ENCODE measurements at places on chromosomes 5 and 9.

DNA sequence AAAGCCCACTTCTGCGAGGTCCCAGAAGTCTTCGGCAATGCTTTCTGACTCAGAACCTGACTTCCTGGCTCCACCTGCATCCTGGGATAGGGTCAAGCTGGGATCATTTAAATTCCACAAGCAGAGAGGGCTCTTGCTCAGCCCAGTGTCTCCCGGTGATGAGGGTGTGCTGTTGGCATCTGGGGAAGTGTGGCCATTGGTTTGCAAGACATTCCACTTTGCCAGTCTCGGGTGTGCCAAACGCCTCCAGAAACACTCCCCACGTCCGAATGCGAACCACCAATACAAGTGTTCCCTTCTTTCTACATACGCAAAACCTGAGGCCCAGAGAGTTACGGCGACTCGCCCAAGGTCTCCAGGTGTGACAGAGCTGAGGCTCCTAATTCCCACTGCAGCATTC lies 43.1 kb upstream of the FCN2 start:
- no peak for DNase-seq

DNA sequence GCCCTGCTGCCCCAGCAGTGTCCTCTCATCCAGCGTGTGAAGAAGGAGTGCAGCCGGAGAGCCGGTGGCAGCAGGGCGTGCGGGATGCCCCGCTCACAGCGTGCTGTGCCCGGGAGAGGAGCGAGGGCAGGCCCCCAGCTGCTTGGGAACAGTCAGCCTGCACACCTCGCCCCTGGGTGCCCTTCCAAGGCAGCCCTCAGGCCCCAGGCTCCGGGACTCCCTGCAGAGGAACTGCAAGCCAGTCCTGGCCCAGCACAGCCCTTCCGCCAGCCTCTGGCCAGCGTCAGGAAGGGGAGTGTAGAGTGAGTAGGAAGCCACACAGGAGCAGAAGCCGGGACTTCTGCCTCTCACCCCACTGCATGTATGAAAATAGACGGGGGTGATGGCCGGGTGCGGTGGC lies 43.5 kb downstream of the ADAMTS2 start:
- DNase-seq, result no peak

GRCh38 chr5:60540856-60541805 lies 158.8 kb downstream of the DEPDC1B start:
- DNase-seq, result peak; percentile 94

DNA sequence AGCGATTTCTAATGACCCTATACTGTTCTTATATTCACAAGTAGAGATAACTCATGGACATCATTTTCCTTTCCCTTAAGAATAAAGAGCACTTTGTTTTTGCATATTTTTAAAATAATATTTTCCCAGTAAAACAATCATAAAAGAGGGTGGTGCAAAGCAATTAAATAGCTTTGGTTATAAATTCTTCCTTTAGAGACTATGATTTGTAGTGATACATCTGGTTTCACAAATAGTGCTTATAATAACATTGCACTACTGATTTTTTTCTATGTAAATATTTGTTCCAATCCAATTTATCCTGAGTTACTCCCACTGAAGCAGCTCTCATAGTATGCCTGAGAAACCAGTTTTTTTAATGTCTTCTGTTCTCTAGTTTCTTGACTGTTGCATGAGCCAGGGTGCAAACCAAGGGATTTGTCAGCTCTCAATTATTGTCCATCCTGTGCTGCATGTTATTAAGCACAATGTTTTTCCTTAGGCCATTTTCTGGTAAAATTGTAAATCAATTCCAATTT lies 74.7 kb downstream of the LURAP1L start:
- DNase-seq, result no peak

DNA sequence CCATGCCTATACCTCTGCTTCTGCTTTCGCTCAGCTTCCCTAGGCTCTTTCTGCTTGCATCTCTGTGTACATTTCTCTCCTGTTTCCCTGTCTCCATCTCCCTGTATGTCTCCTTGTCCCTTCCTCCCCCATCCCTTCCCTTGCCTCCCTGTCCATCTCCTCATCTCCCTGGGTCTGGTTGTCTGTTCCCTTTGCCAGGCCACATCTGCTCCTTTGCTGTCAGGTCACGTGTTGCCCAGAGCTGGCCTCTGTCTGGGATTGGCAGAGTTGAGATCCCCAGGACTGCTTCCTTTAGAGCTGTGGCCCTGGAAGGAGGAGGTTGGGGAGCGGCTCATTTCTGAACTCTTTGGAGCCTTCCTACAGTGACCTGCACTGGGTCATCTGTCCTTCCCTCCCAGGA lies 31.8 kb upstream of the PTGS1 start:
- DNase-seq, result no peak

- DNase-seq, result no peak
Measured at GRCh38 chr9:899440-900184, 58.1 kb downstream of the DMRT1 start.

DNA sequence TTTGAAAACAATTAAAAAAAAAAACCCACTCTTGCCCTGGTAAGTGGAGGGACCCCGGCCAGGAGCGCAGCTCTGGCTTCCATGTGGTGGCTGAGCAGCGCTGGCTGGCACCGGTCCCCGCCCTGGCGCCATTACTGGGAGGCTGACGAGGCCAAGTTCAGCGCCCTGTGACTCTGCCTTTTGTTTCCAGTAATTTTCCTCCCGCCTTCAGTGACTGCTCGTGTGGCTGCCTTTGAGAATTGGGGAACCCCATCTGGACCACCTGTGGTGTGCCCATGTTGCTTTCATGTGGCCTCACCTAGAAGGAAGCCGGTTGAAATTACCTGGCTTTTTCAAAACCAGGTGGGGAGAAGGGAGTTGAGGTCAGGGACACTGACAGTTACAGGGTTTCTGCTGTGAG lies 136.1 kb downstream of the GAPVD1 start:
- no peak for DNase-seq

- no peak for DNase-seq
Measured at GRCh38 chr9:78725503-78725902, 428.6 kb downstream of the PSAT1 start.

DNA sequence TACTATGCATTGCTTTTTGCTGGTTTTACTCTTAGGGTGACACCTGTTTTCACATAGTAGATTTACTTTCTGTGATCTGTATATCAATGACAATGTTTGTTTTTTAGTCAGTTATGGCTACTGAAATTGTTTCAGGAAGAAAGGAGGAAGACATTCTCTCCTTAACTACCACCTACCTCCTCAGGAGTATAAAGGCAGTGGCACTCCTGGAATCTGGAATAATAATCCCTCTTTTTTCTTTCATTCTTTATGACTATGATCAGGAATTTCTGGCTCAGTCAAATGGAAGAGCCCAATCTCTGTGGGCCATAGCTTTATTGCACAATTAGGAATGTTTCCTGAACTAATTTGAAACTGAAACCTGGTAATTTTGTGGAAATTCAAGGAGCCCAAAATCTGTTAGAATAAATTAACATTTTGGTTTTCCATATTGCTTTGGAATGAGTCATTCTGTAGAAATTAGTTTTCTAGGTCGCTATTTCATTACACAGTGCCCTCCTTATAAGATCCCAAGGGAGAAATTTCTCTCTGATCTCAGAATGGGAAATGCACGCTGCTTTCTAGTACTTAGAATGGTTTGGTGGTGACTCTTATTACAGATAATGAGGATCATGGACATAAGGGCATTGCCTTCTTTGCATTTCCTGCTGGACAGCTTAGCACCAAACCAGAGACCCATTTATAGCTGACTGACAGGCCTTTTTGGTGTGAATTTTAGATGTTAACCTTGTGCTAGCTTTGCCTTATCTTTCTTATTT lies 95.3 kb upstream of the VLDLR start:
- DNase-seq, result no peak
